ENCODE measurements at places on chromosomes 7 and 10. TPM values are rescaled to one million over a fixed set of nuclear protein-coding genes. Genes with fewer than 3 reads are reported as not detected.

The RPEL1 gene
- not detected for total RNA-seq

The UCN3 gene
- total RNA-seq: not detected

The SFRP5 gene
- total RNA-seq: 4.3 TPM

The ANKRD16 gene
- total RNA-seq: 2.1 TPM

The SPDYE5 gene
- not detected for total RNA-seq

The TFPI2 gene
- total RNA-seq: not detected

The HYAL4 gene
- not detected for total RNA-seq

The RAB19 gene
- 4.2 TPM for total RNA-seq

The MRM2 gene
- 5.1 TPM for total RNA-seq

The PIK3CG gene
- total RNA-seq: 30.8 TPM

The CNNM2 gene
- total RNA-seq: 9.5 TPM

The ARHGEF5 gene
- total RNA-seq: 7.7 TPM

All from CD8-positive, alpha-beta T cell (primary cell).